Caki2 (cell line): ENCODE measurements at places on chromosomes 6 and 20. TPM values are rescaled to one million over a fixed set of nuclear protein-coding genes. Genes with fewer than 3 reads are reported as not detected.

- DNase-seq: no peak
These were observed 16.4 kb downstream of the PIGT start for GRCh38 chr20:45432294-45432693.

- no peak for DNase-seq
These were observed 116.0 kb upstream of the JARID2 start for GRCh38 chr6:15129887-15130286.

DNA sequence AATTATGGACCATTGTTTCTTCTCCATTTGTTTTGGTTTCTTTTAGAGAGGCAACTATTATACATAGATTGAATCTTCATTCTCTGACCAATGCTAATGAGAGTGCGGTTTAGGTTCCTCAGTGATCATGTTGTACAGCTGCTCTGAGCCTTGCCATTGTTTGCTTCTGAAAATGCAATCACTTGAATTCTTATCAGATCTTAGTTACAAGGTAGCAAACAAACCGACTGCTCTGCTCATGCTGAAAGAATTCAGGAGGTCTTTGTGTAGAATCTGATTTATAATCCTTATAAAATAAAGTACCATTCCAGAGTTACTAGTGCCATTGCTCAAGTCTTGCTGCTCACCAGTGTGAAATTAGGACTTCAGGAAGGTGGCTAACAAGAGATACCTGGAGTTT, 569.1 kb upstream of the ID4 start:
- DNase-seq: no peak

- no peak for DNase-seq
These were observed 26.8 kb downstream of the SUN5 start for GRCh38 chr20:32977281-32978008.

The PLG gene
- not detected in 2 replicates for total RNA-seq
